ENCODE measurements at places on chromosomes 1 and 21. TPM values are rescaled to one million over a fixed set of nuclear protein-coding genes. Genes with fewer than 3 reads are reported as not detected.

SH2D5 gene
- total RNA-seq, result not detected

LORICRIN gene
- not detected for total RNA-seq

DNAJC28 gene
- 3.8 TPM for total RNA-seq

RAB7B gene
- total RNA-seq, result 3.9 TPM

S100A10 gene
- 222 TPM for total RNA-seq

IBA57 gene
- total RNA-seq, result 9.9 TPM

KCNJ10 gene
- total RNA-seq, result 0.31 TPM

FAM78B gene
- total RNA-seq, result 3.7 TPM

NTMT2 gene
- 1.3 TPM for total RNA-seq

MORN1 gene
- total RNA-seq, result 4.5 TPM

HES3 gene
- total RNA-seq, result not detected

PDZK1IP1 gene
- 0.48 TPM for total RNA-seq

OLIG1 gene
- not detected for total RNA-seq

LCE3D gene
- not detected for total RNA-seq

CLCN6 gene
- total RNA-seq, result 39.5 TPM

TSPAN1 gene
- 1.0 TPM for total RNA-seq

PCNX2 gene
- total RNA-seq, result 5.0 TPM

SNRPE gene
- total RNA-seq, result 55.2 TPM

TNFRSF8 gene
- total RNA-seq, result 4.3 TPM

TSTD1 gene
- 40.0 TPM for total RNA-seq

ARPC5 gene
- total RNA-seq, result 36.5 TPM
